Pancreas (tissue), 10 donors: ENCODE measurements at places on chromosomes 12 and 14. TPM values are rescaled to one million over a fixed set of nuclear protein-coding genes. Genes with fewer than 3 reads are reported as not detected.

DNA sequence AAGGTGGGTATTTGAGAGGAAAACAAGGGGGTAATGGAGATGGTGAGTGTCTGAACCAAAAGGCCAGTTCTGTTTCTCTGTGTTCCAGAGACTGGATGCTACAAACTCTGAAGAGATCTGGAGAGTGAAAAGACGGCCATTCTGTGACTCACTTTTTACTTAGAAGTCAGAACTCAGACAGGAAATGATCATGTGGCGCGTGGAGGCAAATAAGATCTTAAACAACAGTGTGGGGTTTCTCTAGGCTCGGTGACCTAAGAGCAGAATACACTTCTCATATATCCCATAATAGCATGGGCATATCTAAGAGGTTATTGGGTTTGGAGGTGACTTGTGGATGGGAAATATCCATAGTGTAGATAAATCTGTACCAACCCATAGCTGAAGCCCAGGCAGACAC is 463.5 kb downstream of the TMEM132D start:
- no peaks in the 10 kb centered on the region for H3K27me3 ChIP-seq
- no peak for DNase-seq
- H3K27ac ChIP-seq, result no peak overlapping the region

DNA sequence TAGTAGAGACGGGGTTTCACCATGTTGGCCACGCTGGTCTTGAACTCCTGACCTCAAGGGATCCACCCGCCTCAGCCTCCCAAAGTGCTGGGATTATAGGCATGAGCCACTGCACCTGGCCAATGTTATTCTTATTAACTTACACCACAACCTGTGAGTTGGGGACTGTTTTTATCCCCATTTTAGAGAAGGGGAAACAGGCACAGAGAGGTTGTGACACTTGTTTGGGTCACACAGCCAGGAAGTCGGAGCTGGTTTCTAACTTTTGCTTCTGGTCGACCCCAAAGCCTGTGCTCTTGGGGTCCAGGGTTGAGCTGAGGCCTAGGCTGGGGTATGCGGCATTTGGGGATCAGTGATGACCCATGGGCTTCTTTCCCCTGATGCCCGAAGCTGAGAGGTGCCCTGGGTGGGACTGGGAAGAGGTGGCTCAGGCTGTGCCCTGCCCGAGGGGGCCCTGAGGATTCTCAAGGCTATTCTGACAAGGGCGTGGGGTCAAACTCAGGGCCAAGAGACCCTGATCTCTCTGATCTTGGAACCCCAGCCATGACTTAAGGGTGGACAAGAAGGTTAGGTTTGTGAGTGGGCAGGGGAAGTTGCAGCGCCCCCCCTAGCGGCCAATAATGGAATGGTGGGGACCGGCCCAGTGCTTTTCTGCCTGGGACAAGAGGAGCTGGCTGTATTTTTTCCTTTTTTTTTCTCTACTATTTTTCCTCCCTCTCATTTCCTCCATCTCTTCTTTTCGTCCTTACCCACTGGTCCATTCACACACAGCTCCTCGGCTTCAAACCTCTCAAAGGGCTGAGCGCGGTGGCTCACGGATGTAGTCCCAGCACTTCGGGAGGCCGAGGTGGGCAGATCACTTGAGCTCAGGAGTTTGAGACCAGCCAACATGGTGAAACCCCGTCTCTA is 3.0 kb downstream of the SDSL start:
- no peak overlapping the region for H3K4me3 ChIP-seq
- H3K27me3 ChIP-seq, result no peaks in the 10 kb centered on the region
- no peak overlapping the region for H3K27ac ChIP-seq
- no peak for DNase-seq
- H3K4me1 ChIP-seq, result peaks cover 9% of the 10 kb centered on the region
- no peaks in the 10 kb centered on the region for H3K36me3 ChIP-seq

GRCh38 chr12:55739025-55739378 is 3.9 kb upstream of the GDF11 start:
- peaks cover 8% of the 10 kb centered on the region for H3K4me1 ChIP-seq
- no peak for DNase-seq
- no peaks in the 10 kb centered on the region for H3K36me3 ChIP-seq
- no peak overlapping the region for H3K27ac ChIP-seq

Gene INSM2
- total RNA-seq, result not detected

DNA sequence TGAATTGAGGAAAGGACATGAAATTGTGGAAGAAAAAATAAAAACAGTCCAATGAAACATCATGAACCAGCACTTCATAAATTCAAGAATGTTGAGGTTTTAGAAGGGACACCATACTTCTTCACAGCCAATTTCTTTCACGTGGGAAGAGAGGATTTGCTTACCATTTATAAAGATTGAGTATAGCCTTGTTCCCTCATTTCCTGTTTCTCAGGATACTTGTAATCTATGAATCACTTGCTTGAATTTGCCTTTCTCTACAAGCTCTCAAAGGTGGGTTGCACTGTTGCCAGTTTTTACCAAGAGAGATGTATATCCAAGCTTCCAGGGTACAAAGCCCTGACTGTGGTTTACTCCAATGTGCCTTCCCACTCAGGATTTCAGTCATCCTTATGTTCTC is 116.1 kb downstream of the DUSP6 start:
- no peak for DNase-seq
- H3K36me3 ChIP-seq, result no peaks in the 10 kb centered on the region
- no peak overlapping the region for H3K4me3 ChIP-seq
- H3K27me3 ChIP-seq, result no peaks in the 10 kb centered on the region

DNA sequence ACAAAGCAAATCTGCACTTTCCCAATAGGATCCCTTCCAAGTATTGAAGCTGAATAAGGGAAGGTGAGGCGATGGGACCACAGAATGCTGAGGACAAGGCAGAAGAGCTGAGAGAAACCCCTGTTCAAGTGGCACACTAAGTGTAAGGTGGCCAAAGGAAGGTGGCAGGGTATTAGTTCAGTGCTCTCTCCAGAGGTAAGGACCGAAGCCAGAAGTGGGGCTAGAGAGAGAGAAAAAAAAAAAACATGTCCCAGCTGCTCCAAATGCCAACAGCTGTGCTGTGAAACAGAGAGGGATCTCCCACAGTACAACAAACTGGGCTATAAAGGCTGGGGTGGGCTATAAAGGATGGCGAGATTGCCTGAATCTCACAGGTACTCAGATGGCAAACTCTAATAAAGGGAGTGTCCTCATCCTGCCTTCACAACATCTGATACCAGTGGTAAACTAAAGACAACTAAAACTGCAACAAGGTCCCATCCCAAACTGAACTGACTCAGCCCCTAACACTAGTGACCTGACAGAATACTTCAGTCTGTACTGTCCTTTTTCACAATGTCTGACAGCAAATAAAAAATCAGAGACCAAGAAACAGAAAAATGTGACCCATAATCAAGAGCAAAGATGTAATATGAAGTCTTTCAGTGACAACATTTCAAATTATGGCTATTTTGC is 47.9 kb downstream of the CDK17 start:
- peaks cover 21% of the 10 kb centered on the region for H3K4me1 ChIP-seq
- no peak overlapping the region for H3K4me3 ChIP-seq
- no peaks in the 10 kb centered on the region for H3K27me3 ChIP-seq
- no peak for DNase-seq
- no peak overlapping the region for H3K27ac ChIP-seq

- H3K27me3 ChIP-seq, result no peaks in the 10 kb centered on the region
- H3K4me1 ChIP-seq, result no peaks in the 10 kb centered on the region
- H3K36me3 ChIP-seq, result no peaks in the 10 kb centered on the region
- no peak overlapping the region for H3K4me3 ChIP-seq
These were observed 33.1 kb upstream of the FBXO34 start for GRCh38 chr14:55238019-55238680.

Gene GPD1
- total RNA-seq, result 0.82 TPM

GRCh38 chr12:130644146-130644545 is 72.0 kb downstream of the RIMBP2 start:
- no peak for DNase-seq
- H3K27ac ChIP-seq, result no peak overlapping the region
- H3K4me1 ChIP-seq, result no peaks in the 10 kb centered on the region
- H3K4me3 ChIP-seq, result no peak overlapping the region

Gene RHOJ
- total RNA-seq, result 1.9 TPM

GRCh38 chr14:102973706-102974285 is 51.3 kb downstream of the AMN start:
- peaks cover 7% of the 10 kb centered on the region for H3K36me3 ChIP-seq
- no peak for DNase-seq
- H3K4me3 ChIP-seq, result no peak overlapping the region
- H3K27ac ChIP-seq, result no peak overlapping the region
- no peaks in the 10 kb centered on the region for H3K4me1 ChIP-seq

Gene LBHD2
- not detected for total RNA-seq

Gene IL22
- total RNA-seq, result not detected

GRCh38 chr14:75371297-75371696 is 56.5 kb upstream of the JDP2 start:
- no peaks in the 10 kb centered on the region for H3K36me3 ChIP-seq
- H3K4me1 ChIP-seq, result no peaks in the 10 kb centered on the region
- DNase-seq, result no peak
- H3K27ac ChIP-seq, result no peak overlapping the region
- H3K4me3 ChIP-seq, result no peak overlapping the region

DNA sequence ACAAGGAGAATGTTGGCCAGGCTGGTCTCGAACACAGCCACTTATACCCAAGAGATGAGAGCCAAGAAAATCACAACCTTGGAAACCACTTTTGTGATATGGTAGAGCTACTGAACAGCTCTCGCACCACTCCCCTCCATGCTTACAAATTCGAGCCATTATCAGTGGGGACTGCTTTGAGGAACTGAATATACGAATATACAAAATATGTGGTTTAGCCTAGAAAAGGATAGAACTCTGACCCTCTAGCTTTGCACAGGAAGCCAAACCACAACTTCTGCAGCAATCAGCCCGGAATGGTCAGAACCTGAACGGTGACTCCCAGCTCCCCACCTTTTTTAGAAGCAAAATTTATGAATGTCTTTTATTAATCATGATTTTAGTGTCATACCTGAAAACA is 129.8 kb upstream of the TMEM132C start:
- H3K4me3 ChIP-seq, result no peak overlapping the region
- DNase-seq, result no peak
- H3K27me3 ChIP-seq, result no peaks in the 10 kb centered on the region
- H3K36me3 ChIP-seq, result no peaks in the 10 kb centered on the region
- no peaks in the 10 kb centered on the region for H3K4me1 ChIP-seq

DNA sequence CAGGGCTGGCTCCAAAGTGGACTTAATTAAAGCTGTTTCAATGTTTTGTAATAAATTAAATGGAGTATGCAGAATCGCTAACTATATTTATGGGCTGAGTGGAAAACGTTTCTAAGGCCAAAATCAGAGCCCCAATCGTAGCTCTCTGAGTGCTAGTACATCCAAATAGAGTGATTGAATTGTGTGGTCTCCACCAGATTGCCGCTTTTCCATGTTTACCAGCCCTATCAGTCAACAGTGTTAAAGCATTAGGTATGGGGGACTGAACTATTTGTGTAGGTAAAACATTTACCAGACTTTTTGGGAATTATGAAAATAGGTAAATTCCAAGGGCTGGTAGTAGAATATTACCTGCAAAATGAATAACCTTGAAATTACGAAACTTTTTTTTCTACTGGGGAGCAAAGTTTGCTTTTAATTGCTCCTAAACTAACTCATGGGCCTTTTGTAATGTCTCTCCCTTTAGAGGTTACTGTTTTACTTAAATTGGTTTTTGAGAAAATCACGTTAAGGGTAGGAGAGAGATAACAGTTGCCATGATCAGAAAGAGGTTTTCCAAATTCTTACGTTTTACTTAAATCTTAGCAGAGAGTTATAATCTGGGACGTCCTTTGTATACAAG is 28.0 kb upstream of the METAP2 start:
- H3K27ac ChIP-seq, result peak overlapping the region; percentile 58
- no peak for DNase-seq
- no peaks in the 10 kb centered on the region for H3K4me1 ChIP-seq
- no peaks in the 10 kb centered on the region for H3K27me3 ChIP-seq

- peaks cover 11% of the 10 kb centered on the region for H3K27me3 ChIP-seq
- DNase-seq, result no peak
- no peaks in the 10 kb centered on the region for H3K36me3 ChIP-seq
- H3K4me3 ChIP-seq, result no peak overlapping the region
- no peak overlapping the region for H3K27ac ChIP-seq
- H3K4me1 ChIP-seq, result no peaks in the 10 kb centered on the region
These were observed 2.0 kb upstream of the ALX1 start for GRCh38 chr12:85277900-85278597.

- no peaks in the 10 kb centered on the region for H3K27me3 ChIP-seq
- DNase-seq, result no peak
- no peaks in the 10 kb centered on the region for H3K4me1 ChIP-seq
- no peaks in the 10 kb centered on the region for H3K36me3 ChIP-seq
These were observed 128.4 kb downstream of the GALC start for GRCh38 chr14:87864356-87865270.

DNA sequence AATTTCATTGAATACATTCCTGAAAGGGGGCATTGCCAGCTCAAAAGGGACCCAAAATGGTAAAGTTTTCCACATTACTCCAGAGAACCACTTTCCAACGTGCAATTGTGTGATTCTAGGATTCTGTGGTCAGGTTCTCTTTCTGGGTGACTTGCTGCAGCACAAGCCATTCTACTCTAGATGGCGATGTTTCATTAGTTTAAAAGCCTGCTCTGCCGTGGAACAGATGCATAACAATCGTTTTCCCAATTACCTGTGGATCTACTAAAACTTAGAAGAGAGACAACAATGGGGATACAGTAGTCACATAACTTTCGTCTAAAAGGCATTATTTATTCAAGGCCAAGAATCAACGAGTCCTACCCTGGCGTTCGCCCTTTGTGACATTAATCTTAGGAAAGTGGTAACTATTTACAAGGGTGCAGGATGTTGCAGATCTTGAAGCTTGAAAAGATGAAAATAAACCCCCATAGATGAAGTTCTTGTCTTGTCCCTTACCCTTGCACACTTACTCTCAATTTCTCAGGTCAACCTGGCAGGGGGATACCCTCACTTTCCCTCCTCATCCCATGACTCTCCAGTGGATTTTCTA is 400.9 kb downstream of the SNAPC1 start:
- H3K4me3 ChIP-seq, result no peak overlapping the region
- H3K4me1 ChIP-seq, result no peaks in the 10 kb centered on the region
- no peaks in the 10 kb centered on the region for H3K36me3 ChIP-seq
- no peak for DNase-seq
- H3K27ac ChIP-seq, result no peak overlapping the region

DNA sequence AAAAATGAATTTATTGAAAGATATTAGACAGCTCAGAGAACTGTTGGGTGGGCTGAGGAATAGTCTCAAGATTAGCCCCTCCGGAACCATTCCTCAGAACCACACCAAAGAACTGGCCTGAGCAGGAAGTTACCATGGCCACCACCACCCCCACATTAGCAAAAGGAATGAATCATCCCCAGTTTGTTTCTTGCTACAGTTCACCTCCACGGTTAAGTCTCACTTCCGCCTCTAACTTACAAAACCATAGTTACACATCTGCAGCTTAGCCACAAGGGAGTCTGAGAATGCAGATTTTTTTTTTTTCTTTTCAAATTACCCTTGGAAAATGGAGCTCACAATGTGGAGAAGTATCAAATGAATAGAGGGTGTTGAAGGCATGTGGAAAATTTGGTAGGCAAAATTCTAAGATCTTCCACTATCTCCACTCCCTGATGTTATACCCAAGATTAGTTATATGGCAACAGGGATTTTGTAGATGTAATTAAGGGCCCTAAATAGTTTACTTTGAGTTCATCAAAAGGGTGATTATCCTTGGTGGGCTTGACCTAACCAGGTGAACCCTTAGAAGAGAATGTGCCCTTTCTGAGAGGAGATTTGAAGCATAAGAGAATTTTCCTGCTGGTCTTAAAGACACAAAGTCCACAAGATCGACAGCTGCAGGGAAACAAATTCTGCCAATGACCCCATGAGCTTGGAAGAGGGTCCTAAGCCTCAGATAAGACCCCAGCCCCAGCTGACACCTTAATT is 129.8 kb upstream of the KRR1 start:
- H3K27ac ChIP-seq, result no peak overlapping the region
- DNase-seq, result no peak
- H3K4me1 ChIP-seq, result no peaks in the 10 kb centered on the region
- no peaks in the 10 kb centered on the region for H3K36me3 ChIP-seq
- H3K4me3 ChIP-seq, result no peak overlapping the region
- H3K27me3 ChIP-seq, result no peaks in the 10 kb centered on the region
